ENCODE measurements at places on chromosomes 7 and 10. TPM values are rescaled to one million over a fixed set of nuclear protein-coding genes. Genes with fewer than 3 reads are reported as not detected.

The ABCB4 gene
- polyA plus RNA-seq = 2.1 TPM

The PLXNA4 gene
- 14.4 TPM for polyA plus RNA-seq

The ADARB2 gene
- polyA plus RNA-seq = 0.40 TPM

The FEZF1 gene
- polyA plus RNA-seq = not detected

The CFAP69 gene
- 17.3 TPM for polyA plus RNA-seq

The DDC gene
- polyA plus RNA-seq = 2.3 TPM

The OR2A42 gene
- 0.53 TPM for polyA plus RNA-seq

The RSPH10B2 gene
- polyA plus RNA-seq = 0.10 TPM

The ADAM22 gene
- 13.1 TPM for polyA plus RNA-seq

The C7orf33 gene
- polyA plus RNA-seq = not detected

The GPR158 gene
- 0.40 TPM for polyA plus RNA-seq

The ASB15 gene
- 1.7 TPM for polyA plus RNA-seq

The MEOX2 gene
- 12.9 TPM for polyA plus RNA-seq

The SLC18A2 gene
- polyA plus RNA-seq = 1.2 TPM

The IGFBP3 gene
- 110 TPM for polyA plus RNA-seq

The TAF5 gene
- 8.6 TPM for polyA plus RNA-seq

The KCNH2 gene
- 9.8 TPM for polyA plus RNA-seq

The IFIT2 gene
- 14.6 TPM for polyA plus RNA-seq

The MAP3K8 gene
- polyA plus RNA-seq = 7.5 TPM

The CPED1 gene
- 35.8 TPM for polyA plus RNA-seq

The AS3MT gene
- polyA plus RNA-seq = 25.3 TPM

All from left renal pelvis (tissue), 4 donors.